ENCODE measurements at places on chromosomes 7 and 10. TPM values are rescaled to one million over a fixed set of nuclear protein-coding genes. Genes with fewer than 3 reads are reported as not detected.

SEMA4G gene
- 0.08 TPM for polyA plus RNA-seq

PON3 gene
- polyA plus RNA-seq: 0.48 TPM

GPER1 gene
- 0.90 TPM for polyA plus RNA-seq

CTAGE6 gene
- not detected for polyA plus RNA-seq

ZNF503 gene
- 1.7 TPM for polyA plus RNA-seq

LRMDA gene
- 2.9 TPM for polyA plus RNA-seq

ACBD7 gene
- polyA plus RNA-seq: not detected

ZRANB1 gene
- 57.3 TPM for polyA plus RNA-seq

SLC26A5 gene
- not detected for polyA plus RNA-seq

AMZ1 gene
- not detected for polyA plus RNA-seq

DNA sequence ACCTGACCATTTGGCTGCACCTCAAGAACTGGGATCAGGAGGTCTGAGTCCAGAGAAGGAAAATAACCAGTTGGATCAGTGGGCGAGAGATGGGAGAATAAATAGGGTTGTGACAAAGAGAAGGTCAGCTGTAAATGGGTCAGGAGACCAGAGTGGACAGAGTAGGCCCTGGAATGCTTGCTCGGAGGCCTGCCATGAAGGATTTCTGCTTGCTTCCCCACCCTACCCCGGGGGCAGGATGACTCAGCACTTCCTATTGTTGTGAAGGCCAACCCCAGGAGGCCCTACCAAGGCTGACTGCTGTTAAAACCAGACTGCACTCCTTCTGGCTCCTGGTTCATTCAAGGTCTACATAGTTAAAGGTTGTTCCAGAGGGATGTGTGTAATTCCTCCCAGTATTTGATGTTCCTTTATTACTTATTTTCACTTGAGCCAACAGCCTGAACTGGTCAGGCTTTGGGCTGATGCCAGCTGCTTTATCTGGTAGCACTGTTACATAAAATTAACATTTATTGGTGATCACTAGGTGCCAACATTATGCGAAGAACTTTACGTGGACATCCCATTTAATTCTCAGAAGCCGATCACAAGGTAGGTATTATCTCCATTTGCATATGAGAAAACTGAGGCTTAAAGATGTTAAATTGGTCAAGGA lies 27.3 kb upstream of the IFRD1 start:
- peak; percentile 90 for DNase-seq

- DNase-seq: no peak
Observed at GRCh38 chr7:25868509-25868908, 283.5 kb upstream of the NFE2L3 start.

DNA sequence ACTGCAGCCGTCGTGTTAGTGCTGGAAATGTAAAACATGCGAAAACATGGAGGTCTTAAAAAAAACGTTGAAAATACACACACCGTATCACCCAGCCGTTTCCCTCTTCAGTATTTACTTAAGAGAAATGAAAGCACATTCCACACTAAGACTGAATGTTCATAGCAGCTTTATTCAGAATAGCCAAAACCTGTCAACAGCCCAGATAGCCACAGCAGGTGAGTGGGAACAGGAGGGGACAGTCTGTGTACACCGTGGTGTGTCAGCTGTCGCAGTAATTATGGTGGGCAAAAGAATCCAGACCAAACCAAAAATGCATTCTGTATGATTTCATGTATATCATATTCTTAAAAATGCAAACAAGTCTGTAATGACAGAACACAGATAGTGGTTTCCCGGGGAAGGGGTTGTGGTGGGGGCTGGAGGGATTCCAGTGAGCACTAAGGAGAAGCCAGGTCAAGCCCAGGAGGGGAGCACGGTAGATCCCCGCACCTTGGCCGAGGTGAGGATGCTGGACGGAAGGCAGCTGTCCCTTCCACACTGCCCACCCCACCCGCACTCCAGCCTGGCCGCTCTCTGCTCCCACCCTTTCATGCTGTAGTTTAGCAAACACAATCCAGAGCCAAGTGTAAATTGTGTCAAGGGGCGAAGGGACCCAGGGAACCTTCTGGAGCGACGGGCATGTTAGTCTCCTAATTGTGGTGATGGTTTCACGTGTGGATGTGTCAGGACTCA lies 123.6 kb downstream of the NKX6-2 start:
- DNase-seq: peak; percentile 18

DNA sequence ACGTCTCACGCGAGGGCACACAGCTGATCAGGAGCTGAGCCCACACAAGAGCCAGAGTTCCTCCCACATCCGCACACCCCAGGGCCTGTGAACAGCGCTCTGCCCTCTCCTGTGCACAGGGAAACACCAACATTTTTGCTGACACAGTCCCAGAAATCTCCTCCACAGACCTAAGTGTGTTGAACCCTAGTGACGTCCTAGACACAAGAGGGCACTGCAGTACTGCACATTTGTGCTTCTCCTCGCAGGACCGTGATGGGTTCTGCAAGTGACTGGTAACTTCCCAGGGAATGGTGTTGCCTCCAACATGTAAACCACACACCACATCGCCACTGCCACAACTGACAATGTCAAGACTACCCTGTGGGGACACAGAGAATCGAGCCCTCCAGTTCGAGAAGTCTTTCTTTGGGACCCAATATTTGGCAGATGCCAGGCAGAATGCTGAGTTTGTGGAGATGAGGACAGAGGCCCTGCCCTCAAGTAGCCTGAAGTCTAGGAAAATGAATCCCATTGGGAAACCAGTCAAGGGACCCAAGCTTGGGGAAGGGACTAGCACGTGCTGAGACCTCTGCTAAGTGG lies 170.3 kb downstream of the PAXIP1 start:
- no peak for DNase-seq

DNA sequence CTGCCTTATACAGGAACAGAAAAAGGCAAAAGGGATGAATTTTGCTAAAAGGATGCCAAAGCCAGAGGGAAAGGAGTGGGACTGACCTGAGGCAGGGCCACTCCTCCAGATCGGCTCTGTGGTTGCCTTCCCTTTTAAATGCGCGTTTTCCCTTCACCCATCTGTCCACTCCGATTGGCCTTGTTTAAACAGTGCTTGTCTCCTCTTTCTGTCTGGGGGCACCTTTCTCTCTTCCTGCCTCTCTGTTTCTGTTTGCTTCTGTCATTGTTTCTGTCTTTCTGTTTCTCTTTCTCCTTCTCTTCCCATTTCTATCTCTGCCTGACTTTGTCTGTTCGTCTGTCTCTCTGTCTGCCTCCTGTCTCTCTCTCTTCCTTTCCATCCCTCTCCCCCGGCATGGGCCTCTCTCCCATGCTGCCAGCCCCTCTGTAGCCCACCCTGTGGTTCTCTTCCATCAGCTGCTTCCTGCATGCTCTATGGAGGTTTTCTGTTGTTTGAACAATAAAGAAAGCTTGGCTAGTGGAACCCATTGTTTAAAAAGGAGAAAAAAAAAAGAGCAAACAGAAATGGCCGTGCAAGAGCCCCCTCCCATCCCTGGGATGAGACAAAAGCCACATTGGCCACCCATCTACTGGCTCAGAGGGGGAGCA lies 29.5 kb upstream of the HSPB1 start:
- no peak for DNase-seq

DNA sequence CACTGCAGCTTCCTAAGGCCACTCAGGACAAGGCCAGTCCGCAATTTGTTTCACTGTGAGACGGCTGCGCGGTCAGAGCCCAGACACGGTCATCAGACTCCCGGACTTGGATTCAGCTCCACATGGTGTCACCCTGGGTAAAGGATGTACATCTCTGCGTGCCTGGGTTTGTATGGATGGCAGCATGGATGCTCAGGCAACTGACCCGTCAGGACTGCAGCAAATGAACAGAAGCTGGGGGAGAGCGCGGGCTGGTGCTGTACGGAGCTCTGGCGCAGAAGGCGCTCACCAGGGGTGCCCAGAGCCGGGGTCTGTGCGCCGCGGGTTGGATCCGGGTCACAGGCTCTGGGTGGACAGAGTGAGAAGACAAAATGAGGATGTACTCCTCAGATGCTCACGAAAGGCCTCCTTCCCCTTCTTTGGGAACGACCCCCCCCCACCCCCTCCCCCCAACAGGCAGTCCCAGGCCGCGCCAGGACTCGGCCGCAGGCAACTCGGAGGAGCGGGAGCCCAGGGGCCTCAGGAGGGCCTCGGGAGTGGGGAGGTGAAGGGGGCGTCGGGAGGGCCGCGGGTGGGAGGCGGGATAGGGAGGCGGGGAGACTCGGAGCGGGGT lies 92.4 kb downstream of the CXCL12 start:
- DNase-seq: no peak

GRCh38 chr10:30039567-30039966 lies 19.8 kb downstream of the JCAD start:
- no peak for DNase-seq

- no peak for DNase-seq
Observed at GRCh38 chr10:1540144-1540543, 197.2 kb downstream of the ADARB2 start.

DNA sequence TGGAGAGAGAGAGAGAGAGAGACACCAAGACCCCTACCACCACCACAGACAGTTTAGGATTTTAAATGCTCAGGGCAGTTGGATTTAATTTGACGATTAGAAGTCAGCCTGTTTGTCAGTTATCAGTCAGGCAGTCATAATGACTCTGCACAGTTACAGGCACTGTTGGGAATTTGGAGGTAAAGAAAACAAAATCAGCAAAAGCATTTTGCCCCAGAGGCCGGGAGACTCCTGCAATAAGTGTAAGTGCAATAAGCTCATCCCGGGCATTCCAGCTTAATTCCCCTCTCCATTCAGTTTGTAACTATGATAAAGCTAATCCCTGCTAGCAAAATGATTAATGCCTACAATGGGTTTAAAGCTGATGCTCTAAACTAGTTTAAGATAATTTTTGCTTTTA lies 13.5 kb downstream of the SEMA3C start:
- no peak for DNase-seq

GRCh38 chr10:75229971-75230370 lies 5.8 kb downstream of the COMTD1 start:
- DNase-seq: no peak

DNA sequence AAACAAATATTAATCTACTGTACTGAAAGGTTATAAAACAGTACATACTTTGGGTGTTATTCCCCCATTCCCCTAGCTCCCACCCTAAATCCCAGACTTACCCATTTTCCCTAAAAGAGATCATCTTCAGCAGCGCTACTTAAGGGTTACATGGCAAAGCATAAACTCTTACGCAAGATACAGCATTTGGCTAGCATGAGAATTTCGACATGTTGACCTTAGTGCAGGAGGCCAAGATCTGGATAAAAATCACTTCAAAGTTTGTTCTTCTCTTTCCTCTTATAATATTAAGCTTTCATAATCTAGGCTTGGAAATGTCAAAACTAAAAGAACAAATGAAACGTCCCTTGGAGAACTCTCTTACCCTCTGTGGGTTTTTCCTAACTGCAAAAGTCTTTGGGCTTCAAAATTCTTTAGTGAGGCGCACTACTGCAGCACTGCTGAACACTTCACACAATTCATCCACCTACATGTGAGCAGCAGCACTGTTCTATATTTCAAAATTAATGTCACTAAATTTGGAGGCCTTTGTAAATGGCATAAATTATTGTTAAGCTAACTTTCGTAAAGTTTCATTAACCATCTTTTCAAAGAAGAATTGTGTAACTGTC lies 59.5 kb upstream of the PDLIM1 start:
- DNase-seq: no peak

DNA sequence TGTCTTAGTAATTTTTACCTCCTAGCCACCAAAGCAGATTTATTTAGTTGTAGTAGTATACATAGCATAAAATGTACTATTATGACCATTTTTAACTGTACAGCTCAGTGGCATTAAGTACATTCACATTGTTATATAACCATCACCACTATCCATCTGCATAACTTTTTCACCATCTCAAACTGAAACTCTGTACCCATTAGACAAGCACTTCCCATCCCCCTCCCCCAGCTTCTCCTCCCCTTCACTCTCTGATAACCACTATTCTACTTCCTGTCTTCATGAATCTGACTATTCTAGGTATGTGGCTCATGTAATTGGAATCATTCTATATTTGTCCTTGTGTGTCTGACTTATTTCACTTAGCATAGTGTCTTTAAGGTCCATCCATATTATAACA lies 71.9 kb downstream of the MRPL32 start:
- no peak for DNase-seq

- no peak for DNase-seq
Observed at GRCh38 chr7:1124816-1125602, 35.0 kb downstream of the ZFAND2A start.

- DNase-seq: no peak
Observed at GRCh38 chr10:20668985-20669384, 228.1 kb downstream of the NEBL start.

GRCh38 chr7:51310131-51310583 lies 6.5 kb downstream of the COBL start:
- no peak for DNase-seq

DNA sequence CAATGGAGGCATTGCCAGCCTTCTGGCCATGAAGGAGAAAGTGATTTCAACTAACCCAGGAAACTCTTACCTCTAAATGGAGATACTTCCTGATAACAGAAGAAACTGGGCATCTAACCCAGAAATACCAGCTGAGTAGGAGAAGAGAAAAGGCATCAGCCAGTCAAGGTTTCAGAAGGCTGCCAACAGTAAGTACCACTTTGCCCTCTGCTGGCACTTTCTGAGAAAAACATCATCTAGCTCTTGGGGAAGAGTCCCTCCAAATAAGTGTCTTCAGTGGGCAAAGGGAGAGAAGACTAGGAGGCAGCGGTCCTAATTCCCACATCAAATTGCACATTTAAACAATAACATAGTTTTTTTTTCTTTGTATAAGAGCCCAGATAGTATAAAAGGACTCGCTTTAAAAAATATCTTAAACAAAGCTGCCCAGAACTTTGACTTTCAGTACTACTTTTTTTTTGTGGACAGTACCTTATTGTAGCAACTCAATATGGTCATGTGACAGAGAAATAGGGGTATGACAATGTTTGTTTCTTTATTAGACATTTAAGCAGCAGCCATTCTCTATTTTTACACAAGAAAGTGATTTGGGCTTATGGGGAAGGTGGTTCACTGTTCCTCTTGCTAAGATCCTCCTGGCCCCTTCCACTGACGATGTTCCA lies 157.3 kb downstream of the CTTNBP2 start:
- no peak for DNase-seq

DNA sequence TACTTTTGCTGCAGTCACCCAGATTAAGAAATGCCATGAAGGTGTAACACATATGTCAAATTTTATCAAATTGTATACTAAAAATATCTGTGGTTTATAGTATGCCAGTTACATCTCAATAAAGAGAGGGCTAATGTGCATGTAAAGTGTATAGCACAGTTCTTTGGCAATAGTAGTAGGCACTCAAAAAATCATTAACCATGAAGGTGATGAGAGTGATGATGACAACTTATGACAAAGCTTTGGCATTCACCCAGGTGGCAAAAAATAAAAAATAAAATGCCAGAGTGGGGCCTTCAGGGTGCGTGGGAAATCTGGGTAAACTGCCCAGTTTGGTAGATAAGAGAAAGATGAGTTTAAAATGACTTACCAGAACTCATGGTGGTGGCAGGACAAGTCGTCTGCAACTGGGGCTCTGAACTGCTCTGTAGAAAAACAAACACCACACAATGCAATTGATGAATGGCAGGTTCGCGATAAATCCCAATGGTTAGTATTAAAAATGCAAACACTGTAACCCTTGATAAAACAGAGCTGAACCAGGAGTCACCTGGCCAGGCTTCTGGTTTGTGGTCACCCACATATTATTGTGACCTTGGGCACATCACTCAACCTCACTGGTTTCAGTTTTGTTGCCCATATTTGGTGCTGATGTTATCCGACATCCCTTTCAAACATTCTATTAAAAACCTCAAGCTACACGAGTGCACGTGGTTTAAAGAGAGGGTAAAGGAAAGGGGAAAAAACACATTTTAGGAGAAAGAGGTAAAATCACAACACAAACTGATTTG lies 120.2 kb downstream of the SORBS1 start:
- no peak for DNase-seq

All from psoas muscle (tissue), 8 donors.